ENCODE measurements at places on chromosomes 7 and 10.

DNA sequence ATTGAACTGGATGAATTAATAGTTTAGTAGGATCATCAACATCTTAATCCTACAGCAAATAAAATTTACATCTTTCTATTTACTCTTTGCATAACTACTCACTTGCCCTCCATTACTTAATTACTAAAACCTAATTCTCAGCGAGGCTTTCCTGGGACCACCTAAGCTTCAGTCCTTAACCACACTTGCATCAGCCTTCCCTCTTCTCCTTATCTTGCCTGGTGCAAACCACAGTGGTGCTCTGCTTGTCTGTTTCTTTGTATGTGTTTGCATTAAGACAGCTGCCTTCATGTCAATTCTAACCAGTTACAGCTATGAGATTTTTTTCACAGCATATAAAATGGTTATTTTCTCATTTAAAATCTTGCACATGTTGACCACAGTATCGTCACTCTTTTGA, 72.6 kb upstream of the ZNF92 start:
- no peak for DNase-seq

GRCh38 chr7:36979810-36980248, 255.5 kb upstream of the AOAH start:
- no peak for DNase-seq

GRCh38 chr7:108634535-108634934, 64.9 kb downstream of the DNAJB9 start:
- no peak for DNase-seq

- DNase-seq: no peak
These were observed 20.8 kb downstream of the VWA2 start for GRCh38 chr10:114259824-114260223.

DNA sequence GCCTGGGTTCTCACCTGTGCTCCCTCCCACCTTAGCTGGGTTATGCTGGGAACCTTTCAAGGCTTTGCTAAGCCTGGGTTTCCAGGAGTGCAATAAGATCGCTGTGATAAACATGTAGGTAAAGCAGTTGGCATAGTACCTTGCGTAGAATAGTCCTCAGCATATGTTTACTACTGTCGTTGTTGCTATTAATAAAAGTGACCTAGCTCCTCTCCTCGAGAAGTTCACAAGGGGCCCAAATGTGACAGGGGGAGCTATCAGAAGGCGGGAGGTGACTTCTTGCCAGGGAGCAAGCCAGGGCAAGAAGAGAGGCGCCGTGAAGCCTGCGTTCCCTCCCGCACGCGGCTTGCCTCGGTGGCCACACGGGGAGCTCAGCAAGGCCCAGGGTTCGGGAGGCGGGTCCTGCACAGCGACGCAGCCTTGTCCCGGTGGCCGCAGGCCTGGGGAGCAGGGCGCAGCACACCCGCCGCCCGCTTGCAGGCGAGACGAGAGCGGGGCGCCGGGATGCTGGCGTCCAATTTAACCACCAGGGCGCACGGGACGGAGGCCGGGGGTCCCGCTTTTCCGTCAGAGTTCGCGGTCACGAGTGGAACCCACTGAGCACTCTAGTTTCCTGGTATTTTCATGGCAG, 106.2 kb downstream of the SNX10 start:
- DNase-seq: no peak
